ENCODE measurements at places on chromosomes 7 and 10.

DNA sequence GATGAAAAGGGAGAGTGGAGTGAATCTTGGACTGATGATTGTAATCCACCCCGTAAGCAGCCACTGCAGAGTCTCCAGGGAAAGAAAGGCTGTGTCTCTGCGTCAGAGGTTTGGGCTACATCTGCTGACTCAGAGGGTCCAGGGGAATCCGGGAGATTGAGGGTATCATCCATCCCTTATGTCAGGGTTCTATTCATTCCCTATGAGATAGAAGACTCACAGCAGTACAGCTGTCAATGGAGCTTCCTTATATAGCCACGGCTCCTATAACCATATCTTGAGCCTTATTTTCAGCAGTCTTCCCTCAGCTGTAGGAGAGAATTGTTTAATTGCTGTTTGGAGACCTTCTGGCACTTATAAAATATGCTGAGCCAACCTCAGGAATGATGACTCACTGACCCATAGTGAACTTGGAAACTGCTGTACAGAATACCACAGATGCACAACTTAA, 558.2 kb upstream of the PFKP start:
- DNase-seq = no peak

DNA sequence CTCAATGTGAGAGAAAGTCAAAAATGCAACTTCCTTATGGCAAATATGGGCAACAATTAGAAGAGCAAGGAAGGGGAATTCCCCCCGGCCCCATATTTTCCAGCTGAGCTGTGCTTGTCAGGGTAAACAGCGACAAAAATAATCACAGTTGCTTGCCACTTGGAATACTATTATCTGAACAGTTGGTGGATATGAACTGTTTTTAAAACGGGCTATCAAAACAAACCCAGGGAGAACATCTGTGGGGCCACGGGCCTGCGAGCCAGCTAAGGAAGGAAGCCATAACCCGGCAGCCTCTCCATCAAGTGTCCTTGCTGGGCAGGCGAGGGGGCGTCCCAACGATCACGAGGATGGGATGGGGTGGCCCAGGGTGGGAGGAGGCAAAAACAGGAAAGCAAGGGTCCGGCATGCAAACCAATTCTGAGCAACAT, 228.4 kb downstream of the ARHGAP12 start:
- DNase-seq = no peak

DNA sequence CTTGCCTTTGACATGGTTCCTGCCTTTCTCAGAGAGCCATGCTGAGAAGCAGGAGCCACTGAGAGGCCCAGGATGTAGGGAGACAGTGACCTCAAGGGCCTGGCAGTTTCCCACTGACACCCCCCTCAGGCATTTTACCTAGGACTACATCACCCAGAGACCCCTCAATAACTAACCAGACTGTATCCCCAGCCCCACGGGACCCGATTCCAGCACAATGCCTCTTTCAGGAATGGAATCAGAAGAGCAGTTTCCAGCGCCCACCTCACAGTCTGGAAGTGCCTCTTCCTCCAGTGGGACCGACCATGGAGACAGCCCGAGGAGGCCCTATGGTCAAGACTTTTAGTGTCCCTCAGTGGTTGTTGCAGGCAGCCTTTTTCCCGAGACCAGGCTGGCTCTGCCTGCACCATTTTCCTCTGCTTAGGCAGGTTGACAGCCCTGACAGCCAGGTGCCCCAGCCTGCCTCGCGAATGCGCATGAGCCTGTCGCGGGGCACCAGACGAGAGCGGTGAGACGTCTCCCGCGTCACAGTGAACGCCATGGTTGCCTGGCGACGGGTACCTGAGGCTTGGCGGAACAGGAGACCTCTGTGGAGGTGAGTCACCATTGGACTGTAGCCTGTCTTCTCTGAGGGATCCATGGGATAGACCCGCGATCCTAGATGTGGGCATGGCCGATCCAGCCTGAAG, 28.4 kb upstream of the ZNF273 start:
- no peak for DNase-seq

DNA sequence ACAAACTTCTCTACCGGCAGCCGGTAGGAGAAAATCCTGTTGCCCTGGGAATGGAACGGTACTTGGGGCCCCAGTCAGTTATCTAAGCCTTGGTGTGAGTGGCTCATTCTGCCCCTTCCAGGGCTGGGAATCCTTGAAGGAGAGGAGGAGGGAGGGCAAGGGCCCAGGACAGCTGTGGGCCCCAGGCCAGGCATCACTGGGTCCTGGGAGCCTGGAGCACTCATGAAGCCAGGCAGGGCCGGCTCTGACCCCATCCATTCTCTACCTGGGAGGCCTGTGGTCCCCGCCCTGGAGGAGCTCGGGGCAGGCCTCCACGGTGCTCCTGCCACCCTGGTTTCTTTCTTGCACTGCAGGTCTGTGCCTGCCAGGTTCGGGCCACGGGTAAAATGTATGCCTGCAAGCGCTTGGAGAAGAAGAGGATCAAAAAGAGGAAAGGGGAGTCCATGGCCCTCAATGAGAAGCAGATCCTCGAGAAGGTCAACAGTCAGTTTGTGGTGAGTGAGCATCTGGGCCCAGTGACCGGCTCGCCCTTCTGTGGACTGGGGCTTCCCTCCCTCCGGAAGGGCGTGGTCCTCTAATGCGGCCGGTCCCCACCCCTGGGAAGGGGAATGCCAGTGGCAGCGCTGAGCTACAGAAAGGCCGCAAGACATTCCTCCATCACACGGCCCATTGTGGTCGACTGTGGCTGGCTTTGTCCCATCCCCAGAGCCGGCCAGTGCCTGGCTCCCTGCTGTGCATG, 111.3 kb downstream of the RGS10 start:
- no peak for DNase-seq

GRCh38 chr10:131980761-131981428, 828 bp downstream of the BNIP3 start:
- no peak for DNase-seq

Data from breast epithelium (tissue), 4 donors.